ENCODE measurements at places on chromosomes 12 and 14. TPM values are rescaled to one million over a fixed set of nuclear protein-coding genes. Genes with fewer than 3 reads are reported as not detected.

The PPP1R1A gene
- total RNA-seq, result not detected

The KIF21A gene
- total RNA-seq, result 16.6 TPM

The VASH1 gene
- total RNA-seq, result 104 TPM

The MYH6 gene
- total RNA-seq, result not detected

The TMEM117 gene
- 2.6 TPM for total RNA-seq

The TMEM233 gene
- total RNA-seq, result 0.73 TPM

The PGF gene
- 209 TPM for total RNA-seq

The APOF gene
- total RNA-seq, result not detected

The BCL11B gene
- total RNA-seq, result 0.14 TPM

The GNPTAB gene
- total RNA-seq, result 32.2 TPM

The LRRIQ1 gene
- total RNA-seq, result 0.28 TPM

The L3HYPDH gene
- 35.5 TPM for total RNA-seq

The PRB2 gene
- total RNA-seq, result not detected

Data from pulmonary artery endothelial cell (primary cell).